ENCODE measurements at places on chromosomes 2 and 18. TPM values are rescaled to one million over a fixed set of nuclear protein-coding genes. Genes with fewer than 3 reads are reported as not detected.
A peak's percentile ranks its signal among the peaks of the same experiment; 100 is the strongest.

GRCh38 chr2:53018825-53019425 lies 748.7 kb upstream of the CHAC2 start:
- DNase-seq: no peak
- no peak overlapping the region for H3K4me3 ChIP-seq
- no peak overlapping the region for H3K27ac ChIP-seq

DNA sequence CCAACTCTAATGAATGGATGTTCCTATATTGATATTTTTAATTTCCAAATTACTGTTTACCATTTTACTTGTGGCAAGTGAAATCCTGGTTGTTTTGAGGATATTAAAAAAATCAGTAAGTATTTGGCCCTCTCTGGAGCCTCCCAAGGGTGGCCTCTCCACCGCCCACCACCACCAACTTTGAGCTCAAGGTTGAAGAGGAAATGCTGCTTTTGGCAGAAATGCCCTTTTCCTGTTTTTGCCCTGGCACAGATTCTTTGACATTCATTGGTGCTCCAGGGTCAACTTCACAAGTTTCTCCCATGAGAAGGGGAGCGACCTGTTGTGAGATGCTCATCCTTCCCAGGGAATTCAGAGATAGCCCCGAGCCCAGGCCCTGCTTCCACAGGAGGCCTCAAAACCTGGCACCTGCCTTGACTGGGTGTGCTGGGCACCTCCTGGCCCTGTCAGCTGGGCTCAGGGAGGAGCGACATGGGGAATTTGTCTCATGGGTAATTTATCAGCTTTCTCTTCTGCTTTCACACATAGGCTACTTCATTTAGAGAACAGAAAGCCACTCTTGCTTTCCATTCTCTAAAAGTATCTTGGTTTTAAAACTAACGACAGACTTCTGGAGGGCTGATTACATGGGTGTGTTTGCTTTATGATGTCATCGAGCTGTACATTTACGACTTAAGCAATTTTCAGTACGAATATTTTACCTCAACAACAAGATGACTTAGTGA lies 6.9 kb downstream of the CD8A start:
- no peaks in the 10 kb centered on the region for H3K36me3 ChIP-seq
- peaks cover 8% of the 10 kb centered on the region for H3K27me3 ChIP-seq
- no peak overlapping the region for H3K4me3 ChIP-seq
- H3K27ac ChIP-seq: no peak overlapping the region
- H3K4me1 ChIP-seq: peaks cover 5% of the 10 kb centered on the region
- no peak for DNase-seq

GRCh38 chr2:233081731-233082221 lies 21.6 kb downstream of the INPP5D start:
- no peak overlapping the region for H3K4me3 ChIP-seq
- H3K36me3 ChIP-seq: no peaks in the 10 kb centered on the region
- peaks cover 38% of the 10 kb centered on the region for H3K4me1 ChIP-seq
- DNase-seq: no peak
- peak overlapping the region; percentile 4 for H3K27ac ChIP-seq

DNA sequence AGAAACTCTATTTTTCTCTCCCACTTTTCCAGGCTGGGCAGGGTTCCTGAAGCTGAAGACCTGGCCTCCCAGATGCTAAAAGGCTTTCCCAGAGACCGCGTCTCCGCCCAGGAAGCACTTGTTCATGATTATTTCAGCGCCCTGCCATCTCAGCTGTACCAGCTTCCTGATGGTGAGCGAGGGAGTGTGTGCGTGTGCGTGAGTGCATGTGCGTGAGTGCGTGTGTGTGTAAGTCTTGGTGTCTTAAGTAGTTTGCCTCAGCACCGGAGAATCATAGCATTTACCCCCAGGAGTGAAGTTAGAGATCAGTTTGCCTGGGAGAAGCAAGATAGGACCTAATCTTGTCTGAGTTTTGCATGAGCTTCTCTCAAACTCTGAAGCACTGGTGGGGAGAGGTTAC lies 73.7 kb downstream of the CDK15 start:
- H3K27ac ChIP-seq: no peak overlapping the region
- no peaks in the 10 kb centered on the region for H3K27me3 ChIP-seq
- H3K4me1 ChIP-seq: peaks cover 22% of the 10 kb centered on the region
- no peak for DNase-seq

GRCh38 chr2:82837588-82838304 lies 1621.3 kb downstream of the SUCLG1 start:
- DNase-seq: no peak
- H3K4me3 ChIP-seq: no peak overlapping the region
- H3K27ac ChIP-seq: no peak overlapping the region
- H3K36me3 ChIP-seq: no peaks in the 10 kb centered on the region
- H3K27me3 ChIP-seq: no peaks in the 10 kb centered on the region
- no peaks in the 10 kb centered on the region for H3K4me1 ChIP-seq

The KCTD1 gene
- total RNA-seq: 10.8 TPM

- H3K4me1 ChIP-seq: no peaks in the 10 kb centered on the region
- H3K36me3 ChIP-seq: no peaks in the 10 kb centered on the region
- no peak overlapping the region for H3K4me3 ChIP-seq
- H3K27me3 ChIP-seq: no peaks in the 10 kb centered on the region
- H3K27ac ChIP-seq: no peak overlapping the region
These were observed 405.2 kb downstream of the ZEB2 start for GRCh38 chr2:144114760-144115159.

DNA sequence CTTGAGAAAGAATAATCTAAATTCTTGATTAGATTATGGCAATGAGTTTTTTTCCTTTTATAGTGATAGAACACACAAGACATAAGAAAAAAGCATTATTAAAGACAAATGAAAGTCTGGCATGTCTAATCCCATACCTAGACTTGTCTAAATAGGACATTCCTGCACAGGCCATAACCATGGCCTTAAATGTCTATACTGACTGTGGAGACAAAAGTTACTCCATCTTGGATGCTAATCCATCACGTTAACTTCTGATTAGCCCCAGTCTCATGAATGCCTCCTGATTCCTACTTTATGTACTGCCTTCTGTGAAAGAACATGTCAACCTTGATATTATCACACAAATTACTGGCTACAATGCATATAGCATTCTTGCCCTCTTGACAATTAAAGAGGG lies 23.6 kb downstream of the ORC2 start:
- H3K4me3 ChIP-seq: no peak overlapping the region
- no peaks in the 10 kb centered on the region for H3K4me1 ChIP-seq
- DNase-seq: no peak
- peaks cover 6% of the 10 kb centered on the region for H3K36me3 ChIP-seq
- no peak overlapping the region for H3K27ac ChIP-seq

GRCh38 chr2:241842620-241843211 lies 16.0 kb downstream of the PDCD1 start:
- peak overlapping the region; percentile 51 for H3K4me3 ChIP-seq
- H3K27me3 ChIP-seq: no peaks in the 10 kb centered on the region
- DNase-seq: no peak
- no peaks in the 10 kb centered on the region for H3K36me3 ChIP-seq
- peak overlapping the region; percentile 63 for H3K27ac ChIP-seq

- no peak overlapping the region for H3K27ac ChIP-seq
- DNase-seq: no peak
- H3K4me1 ChIP-seq: no peaks in the 10 kb centered on the region
- no peak overlapping the region for H3K4me3 ChIP-seq
- H3K27me3 ChIP-seq: no peaks in the 10 kb centered on the region
These were observed 15.3 kb downstream of the SP9 start for GRCh38 chr2:174350018-174350417.

GRCh38 chr2:65277791-65278483 lies 50.3 kb downstream of the ACTR2 start:
- peaks cover 7% of the 10 kb centered on the region for H3K36me3 ChIP-seq
- no peak overlapping the region for H3K27ac ChIP-seq
- H3K4me1 ChIP-seq: peaks cover 8% of the 10 kb centered on the region
- no peak for DNase-seq
- H3K27me3 ChIP-seq: no peaks in the 10 kb centered on the region
- H3K4me3 ChIP-seq: no peak overlapping the region

GRCh38 chr2:150466741-150467620 lies 20.5 kb downstream of the RND3 start:
- H3K4me3 ChIP-seq: no peak overlapping the region
- peak overlapping the region; percentile 75 for H3K27ac ChIP-seq
- H3K36me3 ChIP-seq: peaks cover 23% of the 10 kb centered on the region
- H3K27me3 ChIP-seq: no peaks in the 10 kb centered on the region
- no peak for DNase-seq
- H3K4me1 ChIP-seq: peaks cover 43% of the 10 kb centered on the region

GRCh38 chr2:64669288-64669687 lies 15.6 kb upstream of the SERTAD2 start:
- H3K27me3 ChIP-seq: no peaks in the 10 kb centered on the region
- no peak for DNase-seq
- no peak overlapping the region for H3K27ac ChIP-seq
- no peaks in the 10 kb centered on the region for H3K4me1 ChIP-seq
- H3K36me3 ChIP-seq: no peaks in the 10 kb centered on the region
- no peak overlapping the region for H3K4me3 ChIP-seq

GRCh38 chr2:172287190-172287589 lies 140.2 kb upstream of the ITGA6 start:
- H3K27me3 ChIP-seq: no peaks in the 10 kb centered on the region
- H3K4me1 ChIP-seq: peaks cover 27% of the 10 kb centered on the region
- H3K27ac ChIP-seq: no peak overlapping the region
- H3K36me3 ChIP-seq: no peaks in the 10 kb centered on the region
- no peak for DNase-seq

- peaks cover 54% of the 10 kb centered on the region for H3K4me1 ChIP-seq
- no peak overlapping the region for H3K4me3 ChIP-seq
- DNase-seq: peak; percentile 90
- H3K27me3 ChIP-seq: no peaks in the 10 kb centered on the region
- H3K36me3 ChIP-seq: no peaks in the 10 kb centered on the region
These were observed 23.7 kb upstream of the CD28 start for GRCh38 chr2:203682688-203683130.

GRCh38 chr2:110995911-110996310 lies 124.8 kb upstream of the BCL2L11 start:
- peaks cover 23% of the 10 kb centered on the region for H3K4me1 ChIP-seq
- no peaks in the 10 kb centered on the region for H3K27me3 ChIP-seq
- DNase-seq: no peak
